Spinal cord (tissue), 10 donors: ENCODE measurements at places on chromosomes 16 and 17. TPM values are rescaled to one million over a fixed set of nuclear protein-coding genes. Genes with fewer than 3 reads are reported as not detected.

- no peaks in the 10 kb centered on the region for H3K27me3 ChIP-seq
- no peak overlapping the region for H3K4me3 ChIP-seq
- peak overlapping the region; percentile 0 for H3K27ac ChIP-seq
- H3K36me3 ChIP-seq = peaks cover 8% of the 10 kb centered on the region
- no peak for DNase-seq
These were observed 81.6 kb downstream of the CMIP start for GRCh38 chr16:81526199-81526598.

DNA sequence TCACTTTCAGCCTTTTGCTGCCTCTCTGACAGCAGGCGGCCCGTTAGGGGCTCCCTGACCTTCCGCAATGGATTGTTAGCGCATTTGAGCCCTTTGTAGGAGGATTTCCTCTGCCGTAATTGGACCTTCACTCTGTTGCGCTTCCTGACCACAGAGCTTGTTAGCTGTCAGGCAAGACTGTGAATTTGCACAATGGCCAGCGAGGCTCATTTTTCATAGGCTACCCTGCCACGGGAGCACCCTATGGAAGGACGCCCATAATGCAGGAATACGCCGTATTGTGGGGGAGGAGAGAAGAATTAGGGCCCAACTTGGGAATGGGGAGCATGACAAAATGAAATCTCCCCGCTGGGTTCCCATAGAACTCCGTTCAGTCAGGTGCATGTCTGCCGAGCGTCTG, 205.2 kb upstream of the NLRP1 start:
- H3K27ac ChIP-seq = no peak overlapping the region
- H3K27me3 ChIP-seq = no peaks in the 10 kb centered on the region
- DNase-seq = no peak

Gene GALR2
- not detected for total RNA-seq

DNA sequence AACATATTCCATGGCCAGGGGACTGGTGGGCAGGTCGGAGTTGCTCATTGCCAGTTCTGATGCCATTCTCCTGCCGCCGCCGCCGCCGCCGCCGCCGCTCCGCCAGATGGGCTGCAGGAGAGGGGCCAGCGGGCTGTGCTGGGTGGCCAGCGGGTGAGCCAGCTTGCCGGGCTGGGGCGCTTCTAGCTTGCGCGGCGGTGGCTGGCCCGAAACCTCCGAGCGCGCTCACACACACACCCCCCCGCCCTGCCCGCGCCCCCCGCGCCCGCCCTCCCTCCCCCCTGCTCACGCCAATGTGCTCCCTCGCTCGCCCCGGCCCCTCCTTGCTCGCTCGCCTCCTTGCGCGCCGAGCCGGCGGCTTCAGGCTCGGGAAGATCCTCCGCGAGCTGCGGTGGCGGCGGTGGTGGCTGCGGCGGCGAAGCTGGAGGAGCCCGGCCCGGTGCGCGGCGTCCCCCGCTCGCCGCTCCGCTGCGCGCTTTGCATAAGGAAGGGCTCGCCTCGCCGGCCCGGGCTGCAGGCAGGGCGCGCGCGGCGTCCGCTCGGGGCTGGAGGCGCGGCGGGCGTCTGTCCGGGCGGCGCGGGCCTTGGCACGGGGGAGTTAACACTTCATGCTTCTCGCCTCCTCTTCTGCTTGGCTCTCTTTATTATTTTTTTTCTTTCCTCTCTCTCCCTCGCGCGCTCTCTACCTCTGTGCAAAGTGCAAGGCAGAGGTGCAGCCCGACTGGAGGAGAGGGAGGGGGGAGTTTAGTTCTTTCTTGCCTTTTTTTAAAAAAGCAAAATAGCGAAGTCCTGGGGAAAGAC, 500 bp downstream of the MAF start:
- no peak for DNase-seq
- peaks cover 25% of the 10 kb centered on the region for H3K4me1 ChIP-seq
- H3K27ac ChIP-seq = peak overlapping the region; percentile 98
- H3K27me3 ChIP-seq = peaks cover 9% of the 10 kb centered on the region

GRCh38 chr17:38428643-38429371, 543 bp downstream of the ARHGAP23 start:
- H3K27ac ChIP-seq = peak overlapping the region; percentile 78
- H3K4me1 ChIP-seq = peaks cover 84% of the 10 kb centered on the region
- H3K36me3 ChIP-seq = peaks cover 11% of the 10 kb centered on the region
- H3K27me3 ChIP-seq = no peaks in the 10 kb centered on the region
- H3K4me3 ChIP-seq = peak overlapping the region; percentile 55

GRCh38 chr17:1025733-1026598, 29.0 kb downstream of the TIMM22 start:
- no peak overlapping the region for H3K4me3 ChIP-seq
- peaks cover 89% of the 10 kb centered on the region for H3K36me3 ChIP-seq
- peaks cover 58% of the 10 kb centered on the region for H3K4me1 ChIP-seq
- DNase-seq = no peak
- H3K27ac ChIP-seq = no peak overlapping the region

Gene ABAT
- total RNA-seq = 157 TPM

- peaks cover 86% of the 10 kb centered on the region for H3K36me3 ChIP-seq
- H3K4me1 ChIP-seq = peaks cover 18% of the 10 kb centered on the region
- no peaks in the 10 kb centered on the region for H3K27me3 ChIP-seq
- no peak overlapping the region for H3K27ac ChIP-seq
- peak; percentile 77 for DNase-seq
- no peak overlapping the region for H3K4me3 ChIP-seq
These were observed 19.9 kb downstream of the CYB5D2 start for GRCh38 chr17:4162775-4163466.

GRCh38 chr16:85733839-85734170, 17.1 kb downstream of the C16orf74 start:
- H3K27ac ChIP-seq = no peak overlapping the region
- no peak overlapping the region for H3K4me3 ChIP-seq
- no peaks in the 10 kb centered on the region for H3K36me3 ChIP-seq
- no peaks in the 10 kb centered on the region for H3K27me3 ChIP-seq
- DNase-seq = no peak

Gene FAM117A
- 3.0 TPM for total RNA-seq

DNA sequence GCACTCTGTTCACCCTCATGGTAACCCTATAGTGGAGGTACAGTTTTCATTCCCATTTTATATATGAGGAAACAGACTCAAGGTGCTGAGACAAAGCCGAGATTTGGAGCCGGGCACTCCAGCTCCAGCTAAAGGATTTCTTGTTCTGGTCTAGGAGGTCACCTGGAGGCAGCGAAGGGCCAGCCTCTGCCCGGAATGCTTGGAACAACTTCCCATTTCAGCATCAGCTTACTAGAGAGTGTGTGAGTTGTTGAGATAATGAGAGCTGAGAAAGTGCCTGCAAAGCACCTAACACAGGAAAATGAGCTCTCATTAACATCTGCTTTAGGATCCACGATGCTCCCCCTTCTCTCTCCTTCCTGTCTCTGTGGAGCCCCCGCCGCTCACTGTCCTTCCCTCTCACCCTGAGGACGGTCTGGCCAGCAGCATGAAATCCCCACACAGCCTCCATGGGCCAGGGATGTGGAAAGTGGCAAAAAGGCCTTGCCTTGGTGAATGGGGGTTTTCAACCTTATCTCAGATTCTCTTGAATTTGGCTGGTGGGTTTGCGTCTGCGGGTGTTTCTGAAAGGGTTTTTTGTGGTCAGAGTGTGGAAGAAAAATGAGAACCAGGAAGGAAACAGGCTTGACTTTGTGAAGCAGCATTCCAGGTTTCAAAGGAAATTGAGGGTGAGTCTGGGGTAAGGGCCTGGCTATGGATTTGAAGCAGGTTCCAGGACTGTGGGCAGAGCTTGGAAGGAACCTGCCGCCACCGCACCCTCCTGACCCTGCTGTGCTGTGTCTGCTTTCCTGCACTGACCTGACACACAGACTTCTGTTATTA, 178.7 kb downstream of the FOXL1 start:
- no peak overlapping the region for H3K4me3 ChIP-seq
- H3K36me3 ChIP-seq = no peaks in the 10 kb centered on the region
- H3K27me3 ChIP-seq = peaks cover 10% of the 10 kb centered on the region
- H3K27ac ChIP-seq = no peak overlapping the region

GRCh38 chr17:2634361-2634960, 41.0 kb downstream of the PAFAH1B1 start:
- H3K27ac ChIP-seq = no peak overlapping the region
- H3K36me3 ChIP-seq = peaks cover 9% of the 10 kb centered on the region

DNA sequence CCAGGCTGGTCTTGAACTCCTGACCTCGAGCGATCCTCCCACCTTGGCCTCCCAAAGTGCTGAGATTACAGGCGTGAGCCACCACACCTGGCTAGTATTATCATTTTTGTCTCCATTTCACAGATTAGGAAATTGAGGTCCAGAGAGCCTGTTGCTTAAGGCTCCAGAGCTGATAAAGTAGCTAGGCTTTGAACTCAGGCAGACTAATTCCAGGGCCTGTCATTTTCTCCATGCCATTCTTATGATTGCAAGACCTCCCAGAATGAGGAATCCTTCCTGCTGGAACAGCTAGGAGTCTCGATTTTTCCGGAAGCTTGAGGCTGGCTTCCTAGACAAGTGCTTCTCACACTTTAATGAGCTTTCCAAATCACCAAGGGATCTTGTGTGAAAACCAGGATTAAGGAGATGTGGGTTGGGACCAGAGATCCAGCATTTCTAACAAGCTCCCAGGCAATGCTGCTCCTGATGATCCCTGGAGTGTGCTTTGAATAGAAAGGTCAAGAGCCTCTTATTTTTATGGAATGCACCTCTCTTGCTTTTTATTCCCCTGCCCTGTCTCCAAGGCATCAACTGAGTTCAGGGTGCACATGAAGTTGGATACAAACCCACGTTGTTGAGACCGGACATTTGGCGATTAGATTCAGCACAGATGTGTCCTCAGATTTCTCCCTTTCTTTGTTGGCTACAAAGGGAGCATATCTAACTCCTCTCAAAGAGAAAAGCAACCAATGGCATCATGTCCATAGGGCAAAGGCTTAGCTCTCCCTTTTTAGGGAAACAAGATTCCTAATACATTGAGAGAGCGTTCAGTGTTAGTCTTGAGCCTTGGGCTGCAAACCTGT, 40.3 kb upstream of the FAM20A start:
- H3K4me3 ChIP-seq = no peak overlapping the region
- H3K27me3 ChIP-seq = no peaks in the 10 kb centered on the region
- no peaks in the 10 kb centered on the region for H3K36me3 ChIP-seq
- no peak overlapping the region for H3K27ac ChIP-seq

Gene CCL17
- not detected for total RNA-seq

Gene CYGB
- 9.0 TPM for total RNA-seq

DNA sequence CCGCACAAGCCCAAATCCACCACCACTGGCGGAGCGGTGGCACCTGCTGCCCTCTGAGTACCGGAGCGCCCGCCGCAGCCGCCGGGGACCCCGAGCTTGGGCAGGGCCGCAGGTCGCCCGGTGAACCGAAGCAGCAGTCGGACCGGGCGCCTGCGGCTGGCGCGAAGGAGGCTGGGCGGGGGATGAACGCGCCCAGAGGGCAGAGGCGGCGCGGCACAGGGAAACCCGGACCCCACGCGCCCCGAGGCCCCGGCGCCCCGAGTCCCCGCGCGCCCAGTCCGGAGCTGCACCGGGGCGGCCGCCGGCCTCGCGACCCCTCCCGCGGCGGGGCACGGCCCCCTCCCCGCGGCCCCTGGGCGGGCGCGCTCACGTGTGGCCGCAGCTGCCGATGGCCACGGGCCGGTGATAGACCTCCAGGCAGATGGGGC, 393 bp downstream of the RNF166 start:
- H3K4me1 ChIP-seq = peaks cover 57% of the 10 kb centered on the region
- H3K27me3 ChIP-seq = no peaks in the 10 kb centered on the region
- no peak overlapping the region for H3K27ac ChIP-seq
- DNase-seq = peak; percentile 15
- H3K36me3 ChIP-seq = peaks cover 59% of the 10 kb centered on the region
- peak overlapping the region; percentile 36 for H3K4me3 ChIP-seq

DNA sequence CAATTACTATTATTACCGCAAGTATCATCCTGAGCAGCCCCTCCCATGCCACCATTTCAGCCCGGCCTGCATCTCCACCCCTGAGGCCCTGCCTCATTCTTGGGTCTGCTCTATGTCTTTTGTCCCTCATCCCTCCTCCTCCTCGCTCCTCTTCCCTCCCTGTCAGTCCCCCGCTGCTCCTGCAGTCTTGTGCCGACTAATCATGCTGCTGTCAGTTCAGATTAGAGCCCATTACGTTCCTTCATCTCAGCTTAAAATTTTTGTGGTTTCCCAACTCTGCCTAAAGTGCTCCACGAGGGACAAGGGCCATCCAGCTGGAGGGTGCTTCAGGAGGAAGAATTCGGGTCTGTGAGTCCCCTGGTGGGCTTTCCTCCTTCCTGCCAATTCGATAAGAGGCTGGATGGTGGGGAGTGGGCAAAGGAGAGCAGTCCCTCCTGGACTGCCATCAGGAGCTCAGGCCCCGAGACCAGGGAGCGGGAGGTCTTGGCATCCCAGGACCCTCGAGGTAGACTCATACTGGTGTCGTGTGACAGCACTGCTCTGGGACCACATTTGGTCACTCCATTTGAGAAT, 32.9 kb upstream of the GOSR2 start:
- no peak overlapping the region for H3K4me3 ChIP-seq
- H3K36me3 ChIP-seq = no peaks in the 10 kb centered on the region
- DNase-seq = no peak
- peaks cover 9% of the 10 kb centered on the region for H3K4me1 ChIP-seq
- H3K27me3 ChIP-seq = no peaks in the 10 kb centered on the region

DNA sequence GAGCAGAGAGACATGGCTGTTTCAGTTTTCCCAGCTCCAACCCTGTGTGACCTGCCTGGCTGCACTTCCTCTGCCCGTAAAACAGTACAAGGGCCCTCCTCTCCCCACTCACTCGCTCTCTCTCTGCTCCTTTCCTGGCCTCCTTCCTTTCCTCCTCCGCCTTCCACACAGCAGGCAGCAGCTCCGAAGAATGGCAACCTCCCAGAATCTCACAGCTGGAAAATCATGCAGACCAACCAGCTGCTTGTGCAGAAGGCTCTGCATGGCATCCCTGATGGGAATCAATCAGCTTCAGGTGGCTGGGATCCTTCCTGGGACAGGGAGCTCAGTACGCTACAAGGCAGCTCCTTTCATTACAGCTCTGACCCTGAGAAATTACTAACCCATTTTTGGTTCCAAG, 27.4 kb downstream of the TMEM132E start:
- no peak for DNase-seq
- H3K4me1 ChIP-seq = peaks cover 16% of the 10 kb centered on the region
- no peak overlapping the region for H3K27ac ChIP-seq
- peaks cover 2% of the 10 kb centered on the region for H3K27me3 ChIP-seq

GRCh38 chr16:7513429-7513828, 180.8 kb downstream of the RBFOX1 start:
- H3K4me3 ChIP-seq = no peak overlapping the region
- no peak for DNase-seq
- H3K4me1 ChIP-seq = peaks cover 6% of the 10 kb centered on the region
- H3K27ac ChIP-seq = no peak overlapping the region
- H3K27me3 ChIP-seq = no peaks in the 10 kb centered on the region

Gene RPS2
- total RNA-seq = 1,440 TPM
